ENCODE measurements at places on chromosomes 4 and X.
A peak's percentile ranks its signal among the peaks of the same experiment; 100 is the strongest.

- no peak for DNase-seq
Observed at GRCh38 chr4:107050525-107051135, 14.5 kb upstream of the DKK2 start.

DNA sequence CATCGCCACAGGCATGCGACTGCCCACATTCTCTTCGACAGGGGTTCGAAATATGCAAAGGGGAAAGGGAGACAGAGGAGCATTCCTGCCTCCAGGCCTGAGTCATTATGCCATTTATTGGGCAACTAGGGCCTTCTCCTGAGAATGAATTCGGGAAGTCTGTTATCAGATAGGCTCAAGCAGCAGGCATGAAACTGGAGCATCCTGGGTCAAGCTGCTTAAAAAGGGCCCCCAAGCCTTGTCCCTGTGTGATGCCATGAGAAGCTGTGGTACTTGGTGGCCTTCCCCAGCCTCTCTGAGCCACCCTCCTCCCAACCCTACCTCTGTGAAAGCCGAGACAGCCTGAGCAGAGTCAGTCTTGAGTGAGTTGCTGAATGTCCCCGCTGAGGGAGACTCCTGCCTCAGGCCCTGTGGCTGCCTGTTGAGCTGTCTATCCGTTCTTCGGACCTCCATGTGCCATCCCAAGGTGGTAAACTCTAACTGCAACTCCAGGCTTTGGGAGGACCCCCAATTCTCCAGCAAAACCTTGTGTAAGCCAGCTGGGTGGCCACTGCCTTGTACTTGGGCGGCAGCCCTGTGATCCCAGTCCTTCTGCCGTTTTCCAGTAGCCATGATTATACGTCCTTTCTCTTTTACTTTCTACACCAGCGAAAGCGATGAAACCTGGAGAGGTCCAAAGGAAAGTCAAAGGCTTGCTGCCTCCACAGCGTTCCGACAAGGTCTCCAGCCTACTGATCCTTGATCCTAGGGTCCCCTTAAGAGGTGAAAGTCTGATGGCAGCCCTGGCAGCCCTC lies 37.7 kb downstream of the NBDY start:
- DNase-seq: no peak

- DNase-seq: no peak
Observed at GRCh38 chr4:153295131-153295755, 49.2 kb upstream of the MND1 start.

- DNase-seq: no peak
Observed at GRCh38 chr4:82797405-82798111, 1.0 kb downstream of the SCD5 start.

- DNase-seq: no peak
Observed at GRCh38 chr4:170671171-170671570, 581.4 kb upstream of the AADAT start.

DNA sequence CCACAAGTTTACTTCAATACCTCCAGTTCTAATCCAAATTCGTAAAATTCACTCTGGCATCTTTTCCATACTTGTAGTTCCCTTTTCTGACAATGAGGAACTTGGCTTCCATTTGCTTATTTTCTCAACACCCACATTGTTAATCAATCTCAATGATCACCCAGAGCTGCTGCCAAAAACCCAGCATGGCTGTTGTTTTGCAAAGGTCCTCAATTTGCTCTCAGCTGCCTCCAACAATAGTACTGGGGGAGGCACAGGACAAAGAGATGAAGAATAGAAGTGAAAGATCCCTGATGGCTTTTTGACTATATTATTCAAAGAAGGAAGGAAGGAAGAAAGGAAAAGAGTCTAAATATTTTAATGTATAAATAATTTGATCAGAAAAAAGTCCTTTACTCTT lies 847.8 kb downstream of the RAPGEF2 start:
- DNase-seq: no peak

DNA sequence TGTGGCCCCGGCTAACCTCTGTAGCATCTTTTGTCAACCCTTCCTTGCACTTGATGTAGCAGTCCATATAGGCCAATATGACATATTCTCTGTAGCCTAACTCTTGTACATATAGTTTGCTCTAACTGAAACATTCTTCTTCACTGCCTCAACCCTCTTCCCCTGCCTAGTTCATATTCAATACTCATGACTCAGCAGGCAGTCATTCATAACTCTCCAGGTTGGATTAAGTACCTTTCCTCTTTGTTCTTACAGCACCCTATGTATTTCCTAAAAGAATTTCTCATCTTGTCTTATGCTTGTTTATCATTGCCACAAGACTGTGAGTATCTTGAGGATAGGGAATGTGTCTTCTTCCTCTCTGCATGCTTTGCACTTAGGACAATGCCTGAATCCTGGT lies 76.9 kb downstream of the TMLHE start:
- DNase-seq: no peak

GRCh38 chrX:124506066-124506465 lies 159.7 kb downstream of the SH2D1A start:
- no peak for DNase-seq

- no peak for DNase-seq
Observed at GRCh38 chr4:3827616-3828492, 61.7 kb downstream of the ADRA2C start.

- no peak for DNase-seq
Observed at GRCh38 chrX:17355976-17356375, 19.0 kb upstream of the NHS start.

DNA sequence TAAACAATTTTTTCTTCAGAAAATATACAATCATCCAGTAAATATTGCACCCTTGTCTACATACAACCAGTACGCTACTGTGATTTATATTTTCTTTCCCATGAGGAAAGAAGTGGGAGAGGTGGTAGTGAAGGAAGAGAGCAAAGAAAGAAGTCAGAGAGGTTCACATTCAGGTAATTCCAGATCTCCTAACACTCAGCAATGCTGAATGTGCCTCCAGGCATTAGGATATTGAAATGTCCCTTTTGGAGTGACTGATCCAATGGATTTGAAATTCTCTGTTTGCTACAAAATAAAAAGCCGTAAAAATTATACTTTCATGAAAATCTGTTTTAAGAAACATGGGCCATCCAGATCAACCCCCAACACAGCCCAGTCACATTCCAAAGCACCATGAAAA lies 211.9 kb upstream of the NR3C2 start:
- DNase-seq: no peak

GRCh38 chrX:30888526-30889146 lies 418 bp downstream of the TAB3 start:
- no peak for DNase-seq

- no peak for DNase-seq
Observed at GRCh38 chrX:46477435-46477834, 67.8 kb downstream of the ZNF674 start.

DNA sequence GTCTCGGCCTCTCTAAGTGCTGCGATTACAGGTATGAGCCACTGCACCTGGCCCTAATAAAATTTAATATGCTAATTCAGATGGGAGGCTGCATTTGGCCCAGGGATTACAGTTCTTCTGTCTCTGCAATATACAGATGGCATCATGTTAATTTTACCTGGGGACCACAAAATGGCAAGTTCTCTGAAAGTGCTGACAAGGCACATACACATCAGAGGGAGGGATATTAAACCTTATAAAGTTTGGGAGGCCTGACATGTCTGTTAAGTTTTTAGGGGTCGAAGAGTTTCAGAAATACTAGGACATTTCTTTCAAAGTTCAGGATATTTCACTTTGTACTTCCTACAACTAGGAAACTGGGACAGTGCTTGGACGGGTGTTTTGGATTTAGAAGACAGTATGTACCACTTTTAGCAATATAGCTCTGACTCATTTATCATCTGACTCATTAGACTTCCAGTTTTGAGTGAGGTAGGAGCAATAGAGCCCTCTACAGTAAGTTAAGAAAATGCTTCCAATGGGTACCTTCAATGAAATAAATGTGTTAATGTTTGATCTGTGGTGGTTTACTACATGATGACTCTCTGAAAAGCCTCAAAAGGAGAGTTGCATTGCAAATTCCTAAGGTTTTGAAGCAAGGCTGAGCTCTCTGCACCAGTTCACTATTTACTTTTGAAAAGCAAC lies 981.0 kb upstream of the HS3ST1 start:
- DNase-seq: no peak

DNA sequence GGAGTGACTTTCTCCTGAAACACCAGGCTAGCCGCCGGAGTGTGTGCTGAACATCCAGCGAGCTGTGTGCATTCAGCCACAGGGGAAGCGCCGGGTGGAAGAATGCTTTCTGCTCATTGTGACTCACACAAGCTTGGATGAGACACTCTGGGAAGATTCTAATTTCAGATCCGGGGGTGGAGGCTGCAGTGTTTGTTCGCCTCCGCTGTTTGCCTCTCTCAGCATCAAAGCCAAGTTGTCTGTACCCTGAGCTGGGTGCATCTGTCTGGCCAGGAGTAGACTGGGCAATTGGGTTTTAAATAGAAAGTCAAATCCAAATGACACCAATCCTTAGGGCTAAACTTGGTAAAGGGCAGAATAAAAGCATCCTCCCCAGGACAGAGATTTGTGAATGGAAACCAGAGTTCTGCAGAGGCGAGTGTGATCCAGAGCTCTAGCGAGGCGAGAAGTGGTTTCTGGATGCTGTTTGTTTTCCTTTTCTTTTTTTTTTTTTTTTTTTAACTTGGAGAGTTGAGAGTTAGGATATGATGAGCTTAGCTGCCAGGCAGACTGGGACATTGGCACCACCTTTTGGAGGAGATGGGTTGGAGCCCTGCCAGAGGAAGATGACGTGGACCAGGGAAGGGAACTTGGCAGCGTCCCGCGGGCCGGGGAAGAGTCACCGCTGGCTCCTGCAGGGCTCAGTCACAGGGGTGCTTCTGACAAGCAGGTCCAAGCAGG lies 196.0 kb upstream of the PSAPL1 start:
- DNase-seq: no peak

DNA sequence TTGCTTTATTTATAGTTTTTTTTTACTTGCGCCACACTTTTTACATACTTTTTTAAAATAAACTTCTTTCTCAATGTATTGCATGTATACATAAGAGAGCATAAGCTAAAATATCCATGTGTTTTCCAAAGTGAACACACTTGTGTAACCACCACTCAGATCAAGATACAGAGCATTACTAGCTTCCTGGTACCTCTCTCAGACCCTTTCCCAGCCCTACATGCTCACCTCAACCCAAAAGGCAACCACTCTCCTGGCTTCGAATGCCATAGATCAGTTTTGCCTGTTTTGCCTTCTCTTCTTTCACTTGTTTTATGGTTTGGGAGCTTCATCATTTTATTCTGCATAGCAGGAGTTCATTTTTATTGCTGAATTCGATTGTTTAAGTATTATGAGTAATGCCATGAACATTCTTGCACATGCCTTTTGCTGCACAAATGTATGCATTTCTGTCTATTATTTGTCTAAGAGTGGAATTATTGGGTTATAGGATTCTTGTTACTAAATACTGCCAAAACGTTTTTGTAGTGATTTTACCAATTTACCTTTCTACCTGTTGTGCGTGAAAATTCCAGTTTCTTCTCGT lies 45.9 kb upstream of the NUDT6 start:
- no peak for DNase-seq

- DNase-seq: no peak
Observed at GRCh38 chrX:16946971-16947562, 609 bp downstream of the REPS2 start.

DNA sequence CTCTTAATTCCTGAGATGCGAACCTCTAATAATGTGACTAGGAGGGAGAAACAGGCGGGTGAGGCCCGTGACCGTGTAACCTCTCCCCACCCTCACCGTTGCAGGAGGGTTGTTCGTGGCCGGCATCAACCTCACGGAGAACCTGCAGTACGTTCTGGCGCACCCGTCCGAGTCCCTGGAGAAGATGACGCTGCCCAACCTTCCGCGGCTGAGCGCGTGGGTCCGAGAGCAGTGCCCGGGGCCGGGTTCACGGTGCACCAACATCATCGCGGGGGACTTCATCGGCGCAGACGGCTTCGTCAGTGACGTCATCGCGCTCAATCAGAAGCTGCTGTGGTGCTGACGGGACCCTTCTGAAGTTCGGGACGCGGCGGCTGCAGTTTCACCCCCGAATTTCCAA lies 17.8 kb downstream of the PLCXD1 start:
- no peak for DNase-seq

DNA sequence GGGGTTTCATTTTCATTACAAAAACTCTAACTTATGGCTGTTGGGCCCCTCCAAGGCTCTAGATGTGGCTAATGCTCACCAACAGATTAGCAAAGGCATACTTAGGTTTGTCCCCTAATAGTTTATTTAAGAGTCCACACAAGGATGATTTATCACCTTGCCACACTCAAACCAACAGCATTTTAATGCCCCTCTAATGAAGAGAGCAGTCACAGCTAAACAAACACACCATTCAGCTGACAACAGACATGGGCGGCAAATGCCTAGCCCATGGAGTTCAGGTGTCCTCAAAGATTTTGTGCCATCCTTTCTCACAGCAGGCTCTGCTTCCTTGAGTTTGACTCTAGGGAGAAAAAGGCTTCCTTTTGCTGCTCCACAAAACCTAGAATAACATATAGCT lies 61.8 kb upstream of the CITED1 start:
- DNase-seq: peak; percentile 0

GRCh38 chrX:11214346-11215190 lies 78.6 kb upstream of the AMELX start:
- DNase-seq: no peak

GRCh38 chrX:19864736-19865135 lies 22.7 kb downstream of the SH3KBP1 start:
- DNase-seq: no peak

DNA sequence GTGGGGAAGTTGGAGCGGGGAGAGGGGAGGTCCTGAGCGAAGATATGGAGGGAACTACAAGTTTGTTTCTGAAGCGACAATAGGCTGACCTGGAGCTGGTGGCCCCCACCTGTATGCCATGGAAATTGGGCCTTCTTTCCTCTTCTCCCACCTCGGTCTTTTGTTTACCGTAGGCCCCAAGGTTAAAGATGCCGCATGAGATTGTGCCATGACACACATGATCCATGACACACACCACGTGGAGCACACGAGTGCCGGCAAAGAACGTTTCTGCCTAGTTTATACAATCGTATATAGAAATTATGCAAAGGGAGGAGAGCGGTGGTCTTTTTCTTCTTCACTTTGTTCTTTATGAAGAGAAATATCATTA lies 408 bp downstream of the TMEM33 start:
- DNase-seq: no peak

GRCh38 chrX:150902434-150903109 lies 4.1 kb upstream of the CD99L2 start:
- peak; percentile 69 for DNase-seq

DNA sequence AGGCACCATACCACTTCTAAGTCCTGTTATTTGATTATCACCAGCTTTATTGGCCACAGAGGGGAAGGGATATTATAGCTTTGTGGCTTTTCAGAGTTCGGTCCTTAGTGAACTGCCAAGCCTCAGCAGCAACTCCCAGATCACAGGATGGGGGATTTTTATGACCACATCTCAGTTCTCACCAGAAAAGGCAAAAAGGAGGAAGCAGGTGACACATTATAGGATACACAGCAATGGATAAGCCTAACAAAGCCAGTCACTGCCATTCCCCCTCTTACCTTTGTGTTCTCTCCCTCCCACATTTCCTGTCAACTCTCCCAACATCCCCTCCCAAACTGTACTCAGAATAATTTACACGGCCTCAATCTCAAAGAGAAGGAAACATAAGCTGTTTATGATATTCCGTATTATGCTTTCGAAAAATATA lies 142.8 kb downstream of the MGST2 start:
- no peak for DNase-seq
